Progenitor cell of endocrine pancreas (in vitro differentiated cells): ENCODE measurements at places on chromosomes 16 and 17. TPM values are rescaled to one million over a fixed set of nuclear protein-coding genes. Genes with fewer than 3 reads are reported as not detected.

DNA sequence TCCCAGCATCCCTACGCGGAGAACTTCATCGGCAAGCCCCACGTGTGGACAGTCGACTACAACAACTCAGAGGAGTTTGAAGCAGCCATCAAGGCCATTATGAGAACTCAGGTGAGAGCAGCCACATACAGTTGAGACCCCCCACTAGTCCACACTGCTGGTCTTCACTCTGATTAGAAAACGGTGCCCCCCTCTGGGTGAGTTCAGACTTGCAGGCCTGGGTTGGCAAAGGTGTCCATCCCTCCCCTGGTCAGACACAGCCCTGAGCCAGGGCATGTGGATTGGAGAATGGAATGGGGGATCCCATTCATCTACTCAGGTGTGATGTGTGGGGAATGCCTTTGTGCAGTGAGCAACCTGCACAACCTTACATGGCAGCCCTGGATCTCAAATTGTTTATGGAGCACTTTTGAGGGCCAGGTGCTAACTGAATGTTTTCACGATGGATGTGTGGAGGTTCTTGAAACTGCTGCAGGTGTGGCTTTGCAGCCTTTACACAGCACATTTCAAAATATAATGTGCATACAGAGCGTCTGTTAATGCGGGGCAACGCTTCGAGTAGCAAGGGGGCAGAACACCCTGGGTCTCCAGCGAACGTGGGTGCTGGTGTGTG, 72.6 kb downstream of the MGAT5B start:
- H3K36me3 ChIP-seq = no peaks in the 10 kb centered on the region
- DNase-seq = no peak
- H3K27me3 ChIP-seq = peaks cover 26% of the 10 kb centered on the region
- H3K4me3 ChIP-seq = no peak overlapping the region
- peaks cover 2% of the 10 kb centered on the region for H3K4me1 ChIP-seq

GRCh38 chr16:56212144-56212543, 20.9 kb downstream of the GNAO1 start:
- no peaks in the 10 kb centered on the region for H3K4me1 ChIP-seq
- H3K4me3 ChIP-seq = no peak overlapping the region
- no peaks in the 10 kb centered on the region for H3K36me3 ChIP-seq
- peaks cover 14% of the 10 kb centered on the region for H3K27me3 ChIP-seq
- H3K27ac ChIP-seq = no peak overlapping the region

GRCh38 chr17:36182176-36183000, 6.0 kb upstream of the TBC1D3B start:
- peak; percentile 49 for DNase-seq
- peak overlapping the region; percentile 80 for H3K4me3 ChIP-seq
- no peaks in the 10 kb centered on the region for H3K36me3 ChIP-seq
- H3K27ac ChIP-seq = peak overlapping the region; percentile 78
- peaks cover 17% of the 10 kb centered on the region for H3K4me1 ChIP-seq

- H3K27me3 ChIP-seq = no peaks in the 10 kb centered on the region
- no peaks in the 10 kb centered on the region for H3K36me3 ChIP-seq
- H3K27ac ChIP-seq = no peak overlapping the region
- no peak overlapping the region for H3K4me3 ChIP-seq
Observed at GRCh38 chr16:87620201-87620495, 17.8 kb downstream of the JPH3 start.

GRCh38 chr16:86632206-86632605, 53.9 kb downstream of the FOXL1 start:
- no peak overlapping the region for H3K4me3 ChIP-seq
- peaks cover 18% of the 10 kb centered on the region for H3K27me3 ChIP-seq
- H3K4me1 ChIP-seq = peaks cover 16% of the 10 kb centered on the region
- no peak overlapping the region for H3K27ac ChIP-seq

- no peak overlapping the region for H3K4me3 ChIP-seq
- no peak overlapping the region for H3K27ac ChIP-seq
- H3K27me3 ChIP-seq = no peaks in the 10 kb centered on the region
- peaks cover 6% of the 10 kb centered on the region for H3K36me3 ChIP-seq
Observed at GRCh38 chr17:16327018-16327417, 26.3 kb downstream of the CENPV start.

DNA sequence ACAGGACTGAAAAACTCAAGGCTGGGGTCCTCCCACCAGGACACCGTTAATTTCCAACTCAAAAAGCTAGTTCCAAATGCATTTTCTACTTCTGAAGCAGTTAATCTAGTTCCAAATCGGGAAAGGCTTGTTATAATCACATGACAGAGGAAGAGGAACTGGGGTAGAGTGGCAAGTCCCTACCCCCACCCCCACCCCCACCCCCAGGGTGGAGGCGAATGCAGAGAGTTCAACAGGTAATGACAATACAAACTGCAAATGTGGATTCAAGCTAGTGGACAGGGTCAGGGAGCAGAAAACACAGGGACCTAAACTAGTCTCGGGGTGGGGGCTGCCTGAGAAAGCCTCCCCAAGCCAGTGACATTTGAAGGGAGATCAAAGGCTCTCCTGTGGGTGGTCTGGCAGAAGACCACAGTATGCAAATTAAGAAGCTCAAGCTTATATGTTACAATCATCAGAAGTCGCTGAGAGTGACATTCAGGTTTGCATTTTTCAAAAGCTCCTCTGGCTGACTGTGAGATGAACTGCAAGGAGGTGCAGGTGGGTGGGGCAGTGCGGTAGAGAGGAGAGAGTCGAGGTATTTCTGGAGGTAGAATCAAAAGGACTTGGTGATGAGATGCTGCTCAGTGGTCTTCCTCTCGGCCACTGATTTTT, 56.4 kb upstream of the SLC25A19 start:
- peaks cover 49% of the 10 kb centered on the region for H3K4me1 ChIP-seq
- H3K4me3 ChIP-seq = no peak overlapping the region
- no peak for DNase-seq

Gene CDRT15
- total RNA-seq = not detected in 2 replicates

DNA sequence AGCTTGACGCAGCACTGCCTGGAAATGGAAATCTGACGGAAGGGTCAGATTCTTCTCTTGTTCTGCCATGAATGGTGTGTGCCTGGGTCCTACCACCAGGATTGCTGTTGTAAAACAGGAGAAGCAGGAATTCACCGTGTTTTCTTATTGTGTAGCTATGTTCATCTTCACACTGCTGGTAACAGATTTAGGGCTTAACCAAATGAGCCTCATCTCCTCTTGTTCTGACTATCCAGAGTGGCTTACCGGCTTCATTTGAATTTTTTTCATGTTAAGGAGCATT, 97.3 kb upstream of the CHMP6 start:
- no peak overlapping the region for H3K4me3 ChIP-seq
- peaks cover 13% of the 10 kb centered on the region for H3K36me3 ChIP-seq
- no peaks in the 10 kb centered on the region for H3K27me3 ChIP-seq
- peak overlapping the region; percentile 67 for H3K27ac ChIP-seq

GRCh38 chr17:41496803-41497484, 7.2 kb upstream of the KRT36 start:
- no peak overlapping the region for H3K4me3 ChIP-seq
- peaks cover 26% of the 10 kb centered on the region for H3K27me3 ChIP-seq
- peak; percentile 53 for DNase-seq
- H3K36me3 ChIP-seq = no peaks in the 10 kb centered on the region
- H3K27ac ChIP-seq = no peak overlapping the region

Gene SLC47A1
- total RNA-seq = 1.1 and 2.3 TPM in 2 replicates

Gene C16orf92
- total RNA-seq = not detected in 2 replicates

Gene RRAD
- 0.27 and 0.36 TPM in 2 replicates for total RNA-seq

DNA sequence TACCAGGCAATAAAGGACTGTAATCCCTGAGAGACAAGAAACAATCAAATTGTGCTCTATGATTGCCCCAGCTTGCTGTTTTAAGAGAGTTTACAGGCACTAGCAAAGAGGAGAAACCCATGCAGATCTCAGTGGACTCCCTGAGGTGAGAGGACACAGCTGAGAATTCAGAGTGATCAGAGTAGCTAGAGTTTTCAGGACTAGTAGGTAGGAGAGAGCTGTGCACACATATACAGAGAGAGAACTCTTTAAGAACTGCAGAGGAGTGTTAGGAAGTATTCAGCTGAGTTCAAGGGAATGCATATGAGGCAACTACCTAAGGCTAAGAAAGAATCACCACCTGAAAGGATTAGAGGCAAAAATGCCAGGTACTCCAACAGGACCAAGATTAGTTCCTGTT, 904.8 kb downstream of the CDH8 start:
- H3K27ac ChIP-seq = no peak overlapping the region
- no peak for DNase-seq
- no peaks in the 10 kb centered on the region for H3K36me3 ChIP-seq
- no peaks in the 10 kb centered on the region for H3K27me3 ChIP-seq

GRCh38 chr17:80362428-80363119, 52.4 kb upstream of the ENDOV start:
- no peak overlapping the region for H3K4me3 ChIP-seq
- H3K27ac ChIP-seq = no peak overlapping the region
- no peaks in the 10 kb centered on the region for H3K27me3 ChIP-seq
- DNase-seq = no peak
- no peaks in the 10 kb centered on the region for H3K4me1 ChIP-seq

Gene SLC6A2
- not detected in 2 replicates for total RNA-seq

DNA sequence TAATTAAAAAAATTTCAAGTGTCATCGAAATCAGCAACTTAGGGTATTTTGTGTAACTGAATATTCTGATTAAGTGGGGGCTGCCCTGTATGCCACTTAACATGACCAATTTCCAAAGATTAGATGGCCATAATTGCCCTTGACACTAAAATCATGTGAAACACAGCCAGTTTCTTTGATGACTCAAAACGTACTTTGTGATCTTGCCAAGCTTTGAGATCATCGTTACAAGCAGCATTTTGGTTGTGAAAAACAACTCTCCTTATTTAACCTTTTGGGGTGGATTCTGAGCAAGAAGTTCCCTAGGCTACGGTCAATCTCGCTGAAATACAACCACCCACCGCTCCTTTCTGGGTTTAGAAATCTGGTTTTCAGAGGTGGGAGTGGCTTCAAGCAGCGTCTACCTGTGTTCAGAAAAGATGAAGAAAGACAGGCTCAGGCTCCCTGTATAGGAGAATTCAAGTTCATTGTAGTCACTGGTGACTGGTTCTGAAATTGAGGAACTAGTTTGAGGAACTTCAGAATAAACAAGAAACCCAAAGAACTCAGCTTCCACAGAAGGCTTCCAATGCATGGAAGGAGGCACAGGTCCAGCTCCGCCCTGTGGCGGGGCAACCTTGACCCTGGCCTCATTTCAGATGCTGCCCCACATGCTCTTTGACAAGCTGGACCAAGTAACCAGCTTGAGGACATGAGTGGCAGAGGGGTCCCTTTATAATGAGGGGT, 9.4 kb downstream of the MAP3K14 start:
- H3K4me1 ChIP-seq = peaks cover 22% of the 10 kb centered on the region
- no peak for DNase-seq
- no peaks in the 10 kb centered on the region for H3K27me3 ChIP-seq
- H3K36me3 ChIP-seq = peaks cover 2% of the 10 kb centered on the region
- H3K4me3 ChIP-seq = no peak overlapping the region

GRCh38 chr16:50442221-50442620, 73.4 kb upstream of the BRD7 start:
- no peaks in the 10 kb centered on the region for H3K4me1 ChIP-seq
- H3K27ac ChIP-seq = no peak overlapping the region
- H3K36me3 ChIP-seq = peaks cover 5% of the 10 kb centered on the region
- peaks cover 8% of the 10 kb centered on the region for H3K27me3 ChIP-seq
- DNase-seq = no peak
- no peak overlapping the region for H3K4me3 ChIP-seq

Gene PPY
- 0.78 TPM in 1 of 2 replicates, not detected in the other for total RNA-seq

- H3K27ac ChIP-seq = no peak overlapping the region
- no peak overlapping the region for H3K4me3 ChIP-seq
- no peak for DNase-seq
- H3K4me1 ChIP-seq = no peaks in the 10 kb centered on the region
- no peaks in the 10 kb centered on the region for H3K36me3 ChIP-seq
- H3K27me3 ChIP-seq = peaks cover 16% of the 10 kb centered on the region
Observed at GRCh38 chr17:51718983-51719382, 439.5 kb downstream of the CA10 start.

- H3K27ac ChIP-seq = no peak overlapping the region
- no peaks in the 10 kb centered on the region for H3K4me1 ChIP-seq
- peaks cover 8% of the 10 kb centered on the region for H3K27me3 ChIP-seq
- no peaks in the 10 kb centered on the region for H3K36me3 ChIP-seq
- no peak for DNase-seq
Observed at GRCh38 chr17:12342609-12343435, 322.1 kb downstream of the MAP2K4 start.

- no peaks in the 10 kb centered on the region for H3K36me3 ChIP-seq
- H3K4me1 ChIP-seq = peaks cover 13% of the 10 kb centered on the region
- no peak overlapping the region for H3K4me3 ChIP-seq
Observed at GRCh38 chr16:80914379-80915078, 92.2 kb downstream of the CMC2 start.

DNA sequence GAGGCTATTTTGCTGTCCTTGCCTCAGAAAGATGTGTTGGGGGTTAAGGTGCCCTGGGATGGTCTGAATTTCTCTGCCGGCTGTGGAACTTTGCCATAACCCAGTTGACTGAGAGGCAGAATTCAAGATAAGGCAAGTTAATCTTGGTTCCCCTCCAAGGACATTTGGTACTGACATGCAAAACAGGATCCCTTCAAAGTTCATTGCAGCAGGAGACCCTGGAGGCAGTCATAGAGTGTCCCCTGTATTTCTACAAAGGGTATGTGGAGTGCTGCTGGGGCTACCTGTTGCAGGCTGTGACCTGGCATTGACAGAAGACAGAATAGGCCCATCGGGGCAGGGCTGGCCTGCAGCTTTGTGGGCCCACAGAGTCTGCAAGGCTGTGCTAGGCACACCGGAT, 135.6 kb upstream of the IRX3 start:
- H3K4me1 ChIP-seq = peaks cover 24% of the 10 kb centered on the region
- H3K27ac ChIP-seq = no peak overlapping the region
- H3K27me3 ChIP-seq = peaks cover 48% of the 10 kb centered on the region
- no peak for DNase-seq
- no peak overlapping the region for H3K4me3 ChIP-seq

- no peak overlapping the region for H3K27ac ChIP-seq
- H3K27me3 ChIP-seq = no peaks in the 10 kb centered on the region
- H3K36me3 ChIP-seq = no peaks in the 10 kb centered on the region
- H3K4me1 ChIP-seq = no peaks in the 10 kb centered on the region
- H3K4me3 ChIP-seq = no peak overlapping the region
- DNase-seq = no peak
Observed at GRCh38 chr17:71453876-71454422, 666.9 kb upstream of the SOX9 start.

Gene OR1F1
- total RNA-seq = not detected in 2 replicates

GRCh38 chr16:64088838-64089237, 1033.0 kb downstream of the CDH11 start:
- DNase-seq = no peak
- H3K4me1 ChIP-seq = no peaks in the 10 kb centered on the region
- no peaks in the 10 kb centered on the region for H3K36me3 ChIP-seq

GRCh38 chr17:73875346-73875745, 231.1 kb upstream of the SDK2 start:
- H3K27me3 ChIP-seq = peaks cover 37% of the 10 kb centered on the region
- H3K27ac ChIP-seq = no peak overlapping the region
- no peaks in the 10 kb centered on the region for H3K4me1 ChIP-seq
- no peaks in the 10 kb centered on the region for H3K36me3 ChIP-seq
- DNase-seq = no peak
- H3K4me3 ChIP-seq = no peak overlapping the region
